ENCODE measurements at places on chromosomes 6 and 20.

- DNase-seq: no peak
Measured at GRCh38 chr6:168365422-168366165, 46.0 kb upstream of the DACT2 start.

GRCh38 chr6:15986027-15986629, 142.8 kb upstream of the MYLIP start:
- DNase-seq: no peak

GRCh38 chr6:71419217-71420094, 130.8 kb downstream of the OGFRL1 start:
- no peak for DNase-seq

- DNase-seq: no peak
Measured at GRCh38 chr6:34890533-34890925, 1.5 kb downstream of the ANKS1A start.

- peak; percentile 89 for DNase-seq
Measured at GRCh38 chr20:50172347-50173013, 18.1 kb upstream of the CEBPB start.

DNA sequence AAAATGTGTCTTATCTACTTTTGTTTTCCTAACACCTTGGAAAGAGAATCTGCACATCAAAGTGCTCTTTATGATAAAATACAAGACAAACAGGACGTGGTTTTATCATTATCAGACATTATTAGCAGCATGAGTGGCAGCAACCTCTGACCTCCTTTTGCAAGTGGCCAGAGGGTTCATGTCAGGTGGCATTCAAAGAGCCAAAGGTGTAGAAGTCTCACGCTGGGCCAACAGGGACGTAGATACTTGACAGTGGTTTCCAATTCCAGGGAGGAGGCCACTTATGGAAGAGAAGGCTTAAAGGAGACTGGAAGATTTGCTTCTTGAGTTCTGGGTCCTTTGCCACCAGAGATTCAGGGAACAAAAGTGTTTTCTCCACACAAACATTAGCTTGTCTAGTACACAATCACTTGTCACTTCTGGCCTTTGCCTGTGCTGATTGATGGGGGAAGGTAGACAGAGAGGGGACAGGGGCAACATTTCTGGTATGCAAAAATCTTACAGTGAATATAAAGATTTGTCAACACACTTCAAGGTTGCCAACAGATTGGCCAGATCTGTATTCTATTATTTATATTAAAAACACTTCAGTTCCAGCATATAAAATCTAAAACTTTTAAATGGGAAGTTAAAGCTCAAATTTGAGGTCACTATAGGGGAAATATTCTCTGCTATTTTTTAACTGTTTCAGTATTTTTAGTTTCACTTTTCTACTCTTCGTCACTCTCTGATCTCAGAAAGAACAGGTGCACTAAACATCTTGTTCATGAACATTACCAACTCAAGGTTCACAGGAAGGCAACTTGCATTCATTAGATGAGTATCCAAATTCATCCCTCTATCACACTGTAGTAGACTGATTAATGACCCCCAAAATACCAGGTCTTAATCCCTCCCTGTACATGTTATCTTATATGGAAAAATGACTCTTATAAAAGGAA, 52.1 kb upstream of the FBXO30 start:
- DNase-seq: no peak

DNA sequence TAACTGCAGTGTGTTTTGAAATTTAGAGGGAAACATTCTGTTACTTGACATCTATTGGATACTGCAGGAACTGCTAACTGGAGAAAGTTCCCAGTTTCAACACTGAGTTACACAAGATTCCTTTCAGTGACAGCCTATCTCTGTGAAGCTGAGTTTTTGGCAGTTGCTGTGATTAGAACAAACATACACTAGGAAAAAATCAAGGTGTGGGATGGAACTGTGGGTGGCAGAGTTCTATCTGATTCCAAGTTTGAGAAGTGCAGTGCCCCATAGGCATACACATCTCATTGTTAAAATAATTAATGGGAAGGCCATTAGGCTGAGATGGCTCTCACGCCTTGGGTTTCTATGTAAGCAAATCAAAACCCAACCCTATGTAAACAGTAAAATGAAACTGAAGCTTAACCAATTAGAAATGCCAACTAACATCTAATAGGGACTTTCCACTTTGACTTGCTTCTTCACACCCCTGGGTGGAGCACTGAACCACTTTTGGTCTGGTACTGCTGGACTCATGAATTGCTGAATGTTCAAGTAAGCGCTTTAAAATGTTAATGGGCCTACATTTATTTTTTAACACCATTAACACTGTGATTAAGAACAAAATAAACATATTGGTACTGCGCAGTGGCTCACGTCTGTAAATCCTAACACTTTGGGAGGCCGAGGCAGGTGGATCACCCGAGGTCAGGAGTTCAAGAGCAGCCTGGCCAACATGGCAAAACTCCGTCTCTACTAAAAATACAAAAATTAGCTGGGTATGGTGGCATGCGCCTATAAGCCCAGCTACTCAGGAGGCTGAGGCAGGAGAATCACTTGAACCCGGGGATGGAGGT, 55.2 kb upstream of the TBC1D7 start:
- no peak for DNase-seq

DNA sequence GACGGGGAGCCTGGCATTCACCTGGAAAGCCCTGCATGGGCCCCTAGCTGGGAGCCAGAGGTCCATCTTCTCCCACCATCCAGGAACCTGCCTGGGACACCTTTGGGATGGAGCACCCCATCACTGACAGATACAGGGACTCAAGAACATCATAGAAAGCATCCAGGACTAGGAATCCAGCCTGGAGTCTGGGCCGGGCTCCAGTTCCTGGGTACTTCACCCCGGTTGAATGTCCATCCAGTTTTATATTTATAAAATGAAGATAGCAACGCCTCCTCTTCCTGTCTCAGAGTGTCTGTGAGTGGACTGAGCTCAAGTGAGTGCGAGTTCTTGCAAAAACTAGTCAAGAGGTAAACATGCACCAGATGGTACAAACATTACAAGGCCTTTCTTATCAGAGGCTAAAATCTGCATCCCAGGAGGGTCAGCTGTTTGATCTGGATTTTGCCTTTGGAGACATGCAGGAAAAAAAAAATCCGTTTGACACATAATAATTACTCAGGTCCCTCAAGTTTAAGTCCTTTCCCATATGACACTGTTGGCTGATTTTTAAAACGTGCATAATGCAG, 27.4 kb downstream of the ZC3H12D start:
- peak; percentile 16 for DNase-seq

DNA sequence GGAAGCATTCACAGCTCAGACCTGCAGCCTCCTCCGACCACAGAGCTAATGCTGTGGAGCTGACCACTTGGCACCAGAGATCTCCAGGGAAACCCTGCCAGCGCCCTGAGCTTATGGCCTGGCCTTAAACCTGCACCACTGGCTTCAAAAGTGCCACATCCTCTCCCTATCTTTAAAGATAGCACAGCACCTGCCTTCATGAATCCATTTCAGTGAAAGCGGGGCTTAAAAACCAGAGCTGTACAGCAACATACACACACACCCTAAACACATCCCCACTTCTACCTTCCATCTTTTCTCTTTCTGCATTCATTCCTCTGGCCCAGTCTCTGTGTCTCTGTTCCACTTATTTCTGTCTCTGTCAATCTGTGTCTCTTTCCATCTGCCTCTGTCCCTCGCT, 59.8 kb upstream of the CCDC167 start:
- no peak for DNase-seq

DNA sequence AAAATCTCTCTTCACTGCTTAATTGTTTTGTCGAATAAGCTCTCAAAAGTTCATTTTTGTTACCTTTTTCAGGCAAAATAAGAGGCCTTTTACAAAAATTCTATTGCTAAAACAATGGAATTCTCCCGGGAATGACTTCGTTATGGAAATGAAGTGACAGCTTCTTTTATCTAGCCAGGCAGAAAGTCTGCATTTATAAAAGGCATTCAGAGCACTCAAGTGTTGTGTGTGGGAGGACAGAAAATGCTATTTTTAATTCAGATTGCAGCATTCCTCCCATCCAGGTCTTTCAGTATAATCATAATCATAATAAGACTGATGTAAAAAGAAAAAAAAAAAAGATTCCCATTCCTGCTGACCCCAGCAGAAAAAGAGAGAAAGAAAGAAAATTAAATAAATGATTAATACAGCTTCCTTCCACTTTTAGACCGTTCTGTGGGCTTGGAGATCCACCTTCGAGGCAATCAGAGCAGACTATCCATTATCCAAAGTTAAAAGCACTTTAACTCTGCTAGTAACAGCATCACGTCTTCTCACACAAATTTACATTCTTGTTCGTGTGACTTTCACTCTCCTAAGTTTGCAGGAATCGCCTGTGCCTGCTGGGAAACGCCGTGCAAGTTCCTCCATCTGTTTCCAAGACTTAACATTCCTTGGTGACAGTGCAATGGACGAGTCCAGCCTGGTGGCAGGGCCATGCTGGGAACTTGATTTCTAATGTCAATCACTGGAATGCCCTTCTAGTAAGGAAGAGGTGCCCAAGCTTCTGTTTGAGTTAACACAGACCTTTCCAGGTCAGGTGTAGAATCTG, 258.8 kb downstream of the GMPR start:
- DNase-seq: peak; percentile 15

- no peak for DNase-seq
Measured at GRCh38 chr6:34206726-34207125, 29.9 kb upstream of the HMGA1 start.

GRCh38 chr6:5472571-5472970, 211.3 kb downstream of the FARS2 start:
- no peak for DNase-seq

GRCh38 chr6:106339334-106340029, 13.9 kb upstream of the ATG5 start:
- DNase-seq: peak; percentile 74

- no peak for DNase-seq
Measured at GRCh38 chr6:39114388-39114703, 640 bp downstream of the SAYSD1 start.

DNA sequence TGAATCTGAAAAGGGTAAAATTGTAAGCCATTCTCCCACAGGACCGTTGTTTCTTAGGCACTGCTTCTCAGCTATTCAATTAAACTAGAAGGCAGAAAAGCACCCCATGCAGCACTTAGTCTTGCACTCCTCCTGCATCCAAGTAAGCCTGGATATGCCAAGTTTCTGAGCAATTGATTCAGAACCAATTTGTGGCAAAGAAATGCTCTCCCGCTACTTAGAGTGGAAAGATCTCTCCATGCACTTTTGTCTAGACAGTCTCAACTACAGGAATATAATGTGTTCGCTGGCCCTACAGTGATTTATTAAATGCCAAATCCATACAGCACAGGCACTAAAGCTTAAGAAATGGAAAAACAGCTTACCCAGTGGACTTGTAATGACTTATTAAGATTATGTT, 338.5 kb downstream of the HACE1 start:
- no peak for DNase-seq

DNA sequence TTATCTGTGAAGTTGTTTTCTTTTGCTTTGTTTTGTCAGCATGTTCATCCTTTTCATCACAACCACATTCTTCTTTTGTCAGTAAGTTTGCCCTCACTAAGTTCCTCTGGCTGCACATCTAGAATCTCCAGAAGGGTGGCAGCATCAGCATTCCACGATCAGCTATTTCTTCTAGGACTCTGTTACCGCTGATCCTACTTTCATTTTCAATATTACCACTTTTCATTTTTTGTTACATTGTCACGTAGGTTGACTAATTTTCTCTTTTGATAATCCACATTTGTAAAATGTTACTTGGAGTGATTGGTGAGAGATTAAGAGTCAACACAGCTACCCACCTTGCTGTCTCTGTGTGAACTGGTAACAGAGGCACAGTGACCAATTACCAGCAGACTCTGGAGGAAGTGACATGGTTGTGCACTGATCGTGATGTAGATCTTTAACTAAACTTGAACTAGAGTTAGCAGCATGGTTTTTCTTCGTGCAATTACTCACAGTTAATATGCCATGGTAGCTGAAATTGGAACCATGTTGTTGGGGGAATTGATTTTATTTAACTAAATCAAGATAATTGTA, 307.9 kb upstream of the SLC35B3 start:
- peak; percentile 52 for DNase-seq

DNA sequence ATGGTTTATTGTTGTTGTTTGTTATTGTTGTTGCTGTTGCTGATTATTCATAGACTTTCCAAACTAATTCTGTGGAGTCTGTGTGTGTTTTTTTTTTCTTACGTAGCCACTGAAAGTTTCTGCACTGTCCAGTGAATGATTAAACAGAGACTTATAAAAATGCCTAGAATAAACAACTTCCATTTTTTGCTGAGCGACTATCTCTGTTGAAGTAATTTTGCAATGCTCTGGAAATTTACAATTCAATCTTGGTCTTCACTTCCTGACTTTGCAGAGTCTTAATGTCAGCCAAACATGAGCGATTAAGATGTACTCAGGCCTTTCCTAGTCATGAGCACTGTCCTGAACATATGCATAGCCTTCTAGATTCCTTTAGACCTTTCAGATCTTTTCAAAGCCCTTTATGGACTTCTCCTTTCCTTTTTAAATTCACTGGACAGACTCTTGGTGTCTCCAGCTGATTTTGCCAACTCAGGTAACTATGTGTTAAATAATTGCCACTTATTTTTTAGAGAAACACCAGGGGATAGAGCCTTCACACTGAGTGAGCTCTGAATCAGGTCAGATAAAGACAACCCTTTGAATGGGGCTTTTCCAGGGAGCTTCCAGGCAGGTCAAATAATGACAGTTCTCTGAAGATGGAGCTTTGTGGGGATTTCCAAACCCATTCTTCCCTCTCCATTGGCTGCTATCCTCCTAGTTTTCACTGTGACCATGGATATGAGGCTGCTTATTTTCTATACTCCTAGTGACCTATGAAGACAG, 622.8 kb upstream of the EPHA7 start:
- no peak for DNase-seq

GRCh38 chr6:33508935-33509926, 54.9 kb downstream of the ZBTB9 start:
- peak; percentile 7 for DNase-seq

DNA sequence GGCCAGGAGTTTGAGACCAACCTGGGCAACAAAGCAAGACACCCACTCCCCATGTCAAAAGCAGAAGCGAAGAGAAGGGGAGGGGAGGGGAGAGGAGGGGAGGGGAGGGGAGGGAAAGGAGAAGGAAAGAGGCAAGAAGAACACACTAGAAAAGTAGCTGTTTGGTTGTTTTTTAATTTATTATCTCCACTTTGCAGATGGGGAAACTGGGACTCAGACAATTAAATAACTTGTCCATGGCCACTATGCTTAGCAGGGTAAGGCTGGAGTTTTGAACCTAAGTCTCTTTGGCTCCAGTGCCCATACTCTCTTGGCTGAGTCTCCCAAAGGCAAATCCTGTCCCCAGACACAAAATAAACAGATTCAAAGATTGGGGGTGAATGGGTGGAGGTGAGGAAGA, 12.4 kb upstream of the GHRH start:
- DNase-seq: no peak

GRCh38 chr6:116392132-116393013, 21.6 kb downstream of the DSE start:
- no peak for DNase-seq

DNA sequence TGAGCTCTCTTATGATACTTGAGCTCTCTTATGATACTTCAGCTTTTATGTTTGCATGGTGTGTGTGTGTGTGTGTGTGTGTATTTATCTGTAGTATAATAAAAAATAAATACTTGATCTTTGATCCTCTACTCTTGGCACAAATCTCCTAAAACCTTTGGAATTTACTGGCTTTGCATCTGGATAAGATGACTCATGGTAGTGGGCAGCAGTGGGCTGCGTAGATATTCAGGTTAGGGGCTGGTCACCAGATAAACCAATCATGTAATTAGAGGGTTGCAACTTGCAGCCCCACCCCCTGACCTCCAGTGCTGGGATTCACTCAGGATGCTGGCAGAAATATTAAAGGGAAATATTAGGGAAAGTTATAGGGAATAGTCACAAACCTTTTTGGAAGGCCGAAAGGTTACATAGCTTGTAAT, 151.9 kb upstream of the COL21A1 start:
- no peak for DNase-seq

- no peak for DNase-seq
Measured at GRCh38 chr20:23612396-23612795, 6.7 kb upstream of the CST9 start.
